ENCODE measurements at places on chromosomes 5 and 9.
A peak's percentile ranks its signal among the peaks of the same experiment; 100 is the strongest.

GRCh38 chr9:36597412-36598178 lies 24.9 kb downstream of the MELK start:
- DNase-seq: no peak

DNA sequence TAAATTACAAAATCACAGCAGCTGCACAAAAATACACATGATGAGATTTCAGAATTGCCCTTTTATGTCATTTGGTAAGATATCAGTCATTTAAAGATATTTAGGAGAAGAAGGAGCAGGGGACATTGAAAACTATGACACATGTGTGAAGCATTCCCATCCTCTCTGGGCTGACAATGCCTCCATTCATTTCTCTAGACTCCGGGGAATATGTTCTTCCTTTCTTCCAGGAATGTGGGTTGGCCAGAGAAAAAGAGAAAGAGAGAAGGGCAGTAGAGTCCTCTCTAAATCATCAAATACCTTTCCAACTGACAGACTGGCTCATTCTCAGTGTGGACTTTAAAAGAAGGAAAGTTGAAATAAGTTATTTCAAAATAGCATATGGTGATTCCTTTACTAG lies 205.6 kb upstream of the ADAMTSL1 start:
- no peak for DNase-seq

- no peak for DNase-seq
Measured at GRCh38 chr5:138568061-138568824, 7.0 kb downstream of the HSPA9 start.

DNA sequence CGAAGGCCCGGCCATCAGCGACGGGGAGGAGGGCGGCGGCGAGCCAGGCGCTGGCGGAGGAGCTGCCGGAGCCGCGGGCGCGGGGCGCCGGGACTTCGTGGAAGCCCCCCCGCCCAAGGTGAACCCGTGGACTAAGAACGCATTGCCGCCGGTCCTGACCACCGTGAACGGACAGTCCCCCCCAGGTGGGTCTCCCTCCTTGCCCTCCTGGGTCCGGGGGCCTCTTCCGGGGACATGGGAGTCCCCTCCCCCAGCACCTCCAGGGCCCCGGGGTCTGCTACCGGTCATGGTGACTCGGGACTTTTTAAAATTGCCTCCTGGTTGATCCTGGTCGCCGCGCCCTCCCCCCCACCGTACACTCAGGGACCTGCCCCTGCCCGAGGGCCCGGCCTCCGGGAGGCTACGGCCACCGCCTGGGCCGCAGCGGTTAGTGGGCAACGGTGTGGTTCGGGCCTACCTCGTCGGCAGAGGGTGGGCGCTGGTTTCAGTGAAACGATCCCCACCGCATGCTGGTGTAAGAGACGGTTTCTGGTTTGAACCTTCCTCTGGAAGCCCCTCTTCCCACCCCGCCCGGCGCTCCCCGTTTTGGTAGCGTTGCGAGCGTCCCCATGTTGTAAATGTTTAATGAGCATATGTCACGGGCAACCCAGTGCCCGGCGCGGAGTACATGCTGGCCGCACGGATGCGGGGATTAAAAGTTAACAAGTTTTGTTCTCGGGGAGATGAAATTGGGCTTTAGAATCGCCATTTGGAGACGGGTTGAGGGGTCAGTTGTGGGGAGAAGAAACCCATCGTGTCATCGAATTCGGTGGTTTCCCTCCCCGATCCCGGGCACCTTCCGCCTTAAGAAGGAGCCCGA lies 1.1 kb downstream of the LARP1 start:
- DNase-seq: peak; percentile 24

- DNase-seq: no peak
Measured at GRCh38 chr5:138632900-138633489, 57.8 kb upstream of the HSPA9 start.

DNA sequence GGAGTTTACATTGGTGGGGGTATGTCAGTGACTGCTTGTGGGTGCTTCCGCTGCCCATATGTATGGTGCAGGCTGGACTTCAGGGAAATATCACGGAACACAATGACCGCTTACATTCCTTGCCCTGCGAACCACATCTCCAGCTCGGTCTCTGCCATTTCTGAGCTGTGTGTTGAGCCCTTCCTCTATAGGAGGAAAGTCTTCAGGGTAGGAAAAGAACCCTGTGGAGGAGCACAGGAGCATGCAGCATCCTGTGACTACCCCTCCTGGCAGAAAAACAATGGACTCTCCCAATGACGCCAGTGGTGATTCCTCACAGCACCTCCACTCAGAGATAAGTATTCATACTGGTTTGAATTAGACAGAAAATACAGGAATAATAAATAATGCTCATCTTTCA lies 276.8 kb upstream of the MAP3K1 start:
- no peak for DNase-seq

DNA sequence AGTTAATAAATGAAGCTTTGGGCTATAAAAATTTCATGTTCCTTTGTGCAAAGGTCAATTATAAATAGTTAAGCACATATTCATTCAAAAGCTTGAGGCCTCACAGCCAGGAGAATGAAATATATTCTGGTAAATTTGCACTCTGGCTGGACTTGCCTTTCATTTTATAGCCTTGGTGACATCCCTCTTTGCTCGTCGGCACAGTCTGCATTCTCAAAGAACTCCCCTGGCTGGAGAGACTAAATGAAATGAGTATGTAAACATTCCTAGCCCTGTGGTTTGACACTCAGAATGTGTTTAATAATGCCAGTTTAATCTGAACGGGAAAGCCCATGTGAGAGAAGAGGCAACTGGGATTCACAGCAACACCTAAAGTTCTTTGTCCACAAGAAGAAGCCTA lies 285.6 kb downstream of the BRINP1 start:
- DNase-seq: no peak

DNA sequence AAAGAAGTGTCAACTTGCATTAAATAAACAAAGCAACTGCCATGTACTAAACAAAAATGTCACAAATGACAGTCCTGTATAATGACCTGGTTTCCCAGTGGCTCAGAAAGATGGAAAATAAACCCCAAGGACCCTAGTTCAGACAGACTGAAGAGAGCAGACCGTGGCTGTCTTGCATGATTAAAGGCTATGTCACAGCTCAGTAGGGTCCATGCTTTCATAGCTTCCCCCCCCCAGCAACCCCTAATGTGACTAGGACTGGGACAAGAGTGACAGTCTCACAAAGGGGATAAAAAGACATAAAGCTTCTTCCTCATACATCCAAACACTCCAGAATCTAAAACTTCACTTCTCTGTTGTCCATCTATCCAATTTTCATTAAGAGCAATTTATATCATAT lies 113.6 kb downstream of the NR6A1 start:
- no peak for DNase-seq

GRCh38 chr5:42360056-42360455 lies 63.2 kb upstream of the GHR start:
- no peak for DNase-seq

GRCh38 chr9:15349892-15350761 lies 43.1 kb upstream of the TTC39B start:
- no peak for DNase-seq

DNA sequence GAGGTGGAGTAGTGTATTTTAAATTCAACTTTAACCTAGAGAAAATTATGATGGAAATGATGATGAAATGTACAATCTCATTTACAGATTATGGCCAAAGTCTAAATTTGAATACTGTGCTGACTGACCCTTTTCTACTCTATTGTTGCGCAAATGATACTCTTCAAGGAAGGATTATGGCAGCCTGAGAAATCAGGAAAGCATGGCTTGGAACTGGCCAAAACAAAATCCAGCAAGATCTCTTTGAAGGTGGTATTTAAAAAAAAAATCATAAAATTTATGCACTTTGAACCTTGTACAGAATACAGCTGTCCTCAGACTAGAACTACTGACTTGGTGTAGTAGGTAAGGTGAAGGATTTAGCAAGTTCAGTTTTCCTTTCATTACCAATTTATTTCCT lies 105.3 kb downstream of the NDUFAF2 start:
- DNase-seq: no peak

DNA sequence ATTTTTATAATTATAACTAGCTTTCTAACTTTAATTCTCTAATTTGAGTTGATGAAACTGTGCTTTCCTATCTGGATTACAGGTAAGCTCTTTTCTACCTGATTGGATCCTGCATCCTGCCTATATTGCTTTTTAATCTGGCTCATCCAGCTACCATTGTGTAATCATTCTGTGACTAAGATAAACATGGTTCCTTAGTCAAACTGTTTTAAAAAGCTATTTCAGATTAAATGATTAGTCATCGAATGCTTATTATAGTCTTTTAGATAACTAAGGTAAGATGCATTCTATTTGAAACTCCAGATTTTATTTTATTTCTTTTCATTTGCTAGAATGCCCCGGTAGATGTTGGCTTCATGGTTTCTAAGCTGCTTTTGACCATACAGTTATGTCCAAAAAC lies 50.7 kb downstream of the ICE1 start:
- DNase-seq: no peak

- DNase-seq: no peak
Measured at GRCh38 chr5:10518347-10518746, 45.5 kb upstream of the ANKRD33B start.

DNA sequence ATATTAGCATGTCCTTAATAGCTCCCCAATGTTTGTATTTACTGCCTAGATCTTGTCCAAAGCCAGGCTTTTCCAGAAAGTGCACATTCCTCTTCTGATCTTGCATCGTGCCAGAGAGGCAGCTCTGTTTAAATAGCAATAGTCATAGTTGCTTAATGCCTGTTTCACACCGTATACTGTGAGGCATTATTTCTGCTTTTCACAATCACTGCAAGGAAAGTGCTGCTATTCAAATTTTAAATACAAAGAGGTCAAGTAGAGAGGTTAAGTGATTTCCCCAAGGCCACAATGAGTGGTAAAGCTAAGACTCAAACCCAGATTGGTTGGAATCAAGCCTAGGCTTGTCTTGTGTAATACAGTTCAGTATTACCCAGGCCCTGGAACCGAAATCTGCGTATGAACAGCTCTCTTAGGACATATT lies 153.6 kb downstream of the SNX18 start:
- no peak for DNase-seq

GRCh38 chr5:16883176-16883575 lies 52.9 kb downstream of the MYO10 start:
- no peak for DNase-seq

- DNase-seq: no peak
Measured at GRCh38 chr5:127988146-127988760, 95.3 kb upstream of the SLC12A2 start.

DNA sequence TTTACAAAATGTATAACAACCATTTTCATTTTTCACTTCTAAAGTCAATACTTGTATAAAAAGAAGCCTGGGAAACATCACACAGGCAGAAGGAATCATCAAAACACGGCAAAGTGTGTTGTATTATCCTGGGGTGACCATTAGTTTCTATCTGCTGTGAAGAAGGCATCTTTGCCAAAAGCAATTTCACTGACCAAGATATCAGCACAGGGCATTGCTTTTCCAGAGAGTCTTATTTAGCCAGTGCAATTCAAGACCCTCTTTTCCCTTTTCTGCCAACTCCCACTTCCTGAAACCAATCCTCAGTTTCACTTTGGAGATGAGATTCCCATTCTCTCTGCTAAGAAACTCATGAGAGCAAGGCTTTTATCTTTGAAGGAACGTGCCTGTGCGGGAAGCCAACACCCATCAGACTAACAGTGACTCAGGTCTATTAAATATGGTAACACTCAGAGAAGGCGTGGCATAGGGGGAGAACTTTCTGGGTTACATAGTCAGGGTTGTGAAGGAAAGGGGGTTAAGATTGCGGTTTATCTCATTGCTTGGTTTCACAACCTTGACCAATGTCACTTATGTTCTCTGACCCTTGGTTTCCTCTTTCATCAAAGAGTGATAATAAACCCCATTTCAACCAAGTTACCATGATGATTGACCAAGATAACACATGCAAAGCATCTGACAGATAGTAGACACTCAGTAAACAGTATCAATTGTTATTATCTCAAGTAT lies 666.9 kb upstream of the KLF4 start:
- no peak for DNase-seq

GRCh38 chr5:40428126-40428525 lies 251.6 kb upstream of the PTGER4 start:
- no peak for DNase-seq

DNA sequence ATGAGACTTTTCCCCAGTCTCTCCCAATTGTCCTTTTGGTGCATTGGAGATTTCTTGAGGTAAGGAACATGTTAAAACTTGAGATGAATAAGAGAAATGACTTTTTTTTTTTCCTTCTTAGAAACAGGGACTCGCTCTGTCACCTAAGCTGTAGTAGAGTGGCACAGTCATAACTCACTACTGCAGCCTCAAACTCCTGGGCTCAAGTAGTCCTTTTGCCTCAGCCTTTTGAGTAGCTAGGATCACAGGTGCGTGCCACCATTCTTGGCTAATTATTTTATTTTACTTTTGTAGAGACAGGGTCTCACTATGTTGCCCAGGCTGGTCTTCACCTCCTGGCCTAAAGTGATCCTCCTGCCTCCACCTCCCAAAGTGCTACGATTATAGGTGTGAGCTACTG lies 25.9 kb downstream of the CDC42SE2 start:
- no peak for DNase-seq

DNA sequence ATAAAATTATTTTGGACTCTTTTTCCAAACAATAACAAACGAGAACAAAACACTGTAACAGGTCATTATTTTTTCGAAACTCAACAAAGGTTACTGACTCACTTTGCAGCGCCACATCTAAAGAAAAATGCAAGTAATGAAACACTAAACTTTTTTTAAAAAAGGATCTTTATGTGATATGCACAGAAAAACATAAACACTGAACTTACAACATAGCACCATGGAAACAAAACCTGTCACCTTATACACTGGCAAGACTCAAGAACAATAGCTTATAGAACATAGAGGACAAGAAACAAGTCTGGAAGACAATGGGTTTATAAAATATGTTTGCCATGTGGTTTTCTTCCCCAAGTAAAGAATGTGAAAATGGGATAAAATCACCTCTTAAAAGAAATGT lies 85.2 kb downstream of the AUH start:
- no peak for DNase-seq

- DNase-seq: no peak
Measured at GRCh38 chr9:108677776-108678175, 178.0 kb downstream of the ACTL7B start.

DNA sequence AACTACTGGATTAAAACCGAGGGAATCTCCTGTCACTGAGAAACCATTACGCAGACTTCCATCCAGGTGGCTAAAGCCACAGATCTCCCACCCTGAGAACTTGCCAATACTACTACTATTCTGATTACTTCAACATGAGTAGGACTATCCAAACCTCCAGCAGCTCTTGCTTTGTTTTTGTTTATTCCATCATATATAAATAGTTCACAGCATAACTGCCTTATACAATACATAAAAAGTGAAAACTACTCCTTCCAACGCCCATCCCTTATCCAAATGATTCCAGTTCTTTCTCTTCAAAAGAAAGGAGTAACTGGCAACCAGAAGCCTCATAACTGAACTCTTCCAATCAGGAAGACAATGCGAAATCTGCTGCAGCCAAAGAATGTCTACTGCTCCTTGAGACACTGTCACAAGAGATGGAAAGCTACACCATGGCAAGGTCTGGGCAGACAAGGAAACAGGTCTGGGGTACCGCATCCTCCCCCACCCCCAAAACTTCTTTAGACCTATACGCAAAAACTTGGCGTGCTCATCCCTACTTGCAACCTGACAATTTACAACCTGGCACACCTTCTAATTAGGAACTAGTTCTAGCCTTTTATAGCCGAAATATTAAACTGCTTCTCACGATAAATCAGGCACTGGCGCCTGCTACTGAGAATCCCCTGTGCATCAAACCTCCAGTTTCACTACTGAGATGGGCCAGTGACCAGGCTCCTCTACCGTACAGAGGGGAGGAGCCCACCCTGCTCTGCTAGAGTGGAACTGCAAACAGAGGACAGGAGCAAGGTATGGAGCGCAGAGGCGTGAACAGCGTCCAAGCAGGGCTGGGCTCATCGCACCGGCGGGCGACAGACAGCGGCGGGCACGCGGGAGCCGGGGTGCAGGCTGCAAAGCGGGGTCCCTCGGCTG lies 986 bp downstream of the PLPP1 start:
- no peak for DNase-seq

GRCh38 chr5:115500225-115500624 lies 44.4 kb downstream of the FEM1C start:
- no peak for DNase-seq

Data from stimulated activated CD8-positive, alpha-beta memory T cell treated with anti-CD3 and anti-CD28 coated beads, Interleukin-4, amount 100 ng/mL, for 4 hours (primary cell).